ENCODE measurements at places on chromosomes 4 and X.
A peak's percentile ranks its signal among the peaks of the same experiment; 100 is the strongest.

DNA sequence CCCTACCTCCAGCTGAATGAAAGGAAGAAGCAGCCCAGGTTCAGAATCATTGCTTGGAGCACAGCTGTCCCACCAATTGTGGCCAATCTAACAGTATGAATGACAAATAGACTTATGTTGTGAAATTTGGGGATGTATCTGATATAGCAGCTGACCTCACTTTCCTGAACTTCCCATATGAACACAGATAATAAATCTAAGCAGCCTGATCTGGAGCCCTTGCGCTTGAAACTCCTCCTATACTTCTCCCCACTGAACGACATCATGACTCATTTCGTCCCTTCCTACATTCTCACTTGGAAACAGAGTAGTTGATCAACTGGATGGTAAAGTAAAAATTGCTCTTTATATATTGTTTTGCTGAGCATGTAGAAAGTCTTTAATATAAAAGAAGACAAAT, 24.2 kb upstream of the AMELX start:
- no peak for DNase-seq

DNA sequence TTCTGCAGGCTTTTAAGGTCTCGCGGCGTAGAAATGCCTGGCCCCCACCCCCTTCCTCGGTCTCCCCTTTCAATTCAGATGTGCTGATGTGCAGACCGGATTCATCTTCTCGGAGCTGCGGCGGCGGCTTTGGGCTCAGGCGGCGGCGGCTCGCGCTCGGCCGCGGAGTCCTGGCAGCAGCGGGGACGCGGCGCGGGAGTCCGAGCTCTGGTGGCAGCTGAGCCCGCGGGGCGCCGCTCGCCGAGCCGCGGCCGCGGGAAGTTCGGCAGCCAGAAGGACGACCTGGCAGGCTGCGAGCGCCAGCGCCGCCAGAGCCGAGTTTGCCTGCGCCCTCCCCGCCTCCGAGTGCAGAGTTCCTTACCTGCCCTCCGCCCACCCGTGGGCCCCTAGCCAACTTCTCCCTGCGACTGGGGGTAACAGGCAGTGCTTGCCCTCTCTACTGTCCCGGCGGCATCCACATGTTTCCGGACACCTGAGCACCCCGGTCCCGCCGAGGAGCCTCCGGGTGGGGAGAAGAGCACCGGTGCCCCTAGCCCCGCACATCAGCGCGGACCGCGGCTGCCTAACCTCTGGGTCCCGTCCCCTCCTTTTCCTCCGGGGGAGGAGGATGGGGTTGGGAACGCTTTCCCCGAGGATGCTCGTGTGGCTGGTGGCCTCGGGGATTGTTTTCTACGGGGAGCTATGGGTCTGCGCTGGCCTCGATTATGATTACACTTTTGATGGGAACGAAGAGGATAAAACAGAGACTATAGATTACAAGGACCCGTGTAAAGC, 448 bp downstream of the TLL1 start:
- peak; percentile 12 for DNase-seq

- DNase-seq, result no peak
Measured at GRCh38 chr4:154032914-154033313, 244.0 kb upstream of the SFRP2 start.

DNA sequence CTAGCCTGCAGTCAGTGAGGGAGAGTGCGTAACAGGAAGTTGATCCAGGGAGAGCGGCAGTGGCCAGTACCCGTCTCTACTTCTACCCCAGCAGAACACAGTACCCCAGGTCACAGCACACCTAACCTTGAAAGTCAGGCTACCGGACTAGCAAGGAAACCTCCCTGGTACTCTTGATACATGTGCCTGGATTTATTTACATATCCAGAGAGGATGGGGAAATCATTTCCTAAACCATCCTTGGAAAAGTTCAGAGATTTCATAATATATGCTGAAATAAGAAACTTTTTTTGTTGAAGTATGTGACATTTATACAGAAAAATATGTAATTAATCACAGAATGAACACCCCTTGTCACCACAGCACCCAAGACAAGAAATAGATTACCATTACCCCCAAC, 24.5 kb downstream of the PRIMPOL start:
- no peak for DNase-seq

DNA sequence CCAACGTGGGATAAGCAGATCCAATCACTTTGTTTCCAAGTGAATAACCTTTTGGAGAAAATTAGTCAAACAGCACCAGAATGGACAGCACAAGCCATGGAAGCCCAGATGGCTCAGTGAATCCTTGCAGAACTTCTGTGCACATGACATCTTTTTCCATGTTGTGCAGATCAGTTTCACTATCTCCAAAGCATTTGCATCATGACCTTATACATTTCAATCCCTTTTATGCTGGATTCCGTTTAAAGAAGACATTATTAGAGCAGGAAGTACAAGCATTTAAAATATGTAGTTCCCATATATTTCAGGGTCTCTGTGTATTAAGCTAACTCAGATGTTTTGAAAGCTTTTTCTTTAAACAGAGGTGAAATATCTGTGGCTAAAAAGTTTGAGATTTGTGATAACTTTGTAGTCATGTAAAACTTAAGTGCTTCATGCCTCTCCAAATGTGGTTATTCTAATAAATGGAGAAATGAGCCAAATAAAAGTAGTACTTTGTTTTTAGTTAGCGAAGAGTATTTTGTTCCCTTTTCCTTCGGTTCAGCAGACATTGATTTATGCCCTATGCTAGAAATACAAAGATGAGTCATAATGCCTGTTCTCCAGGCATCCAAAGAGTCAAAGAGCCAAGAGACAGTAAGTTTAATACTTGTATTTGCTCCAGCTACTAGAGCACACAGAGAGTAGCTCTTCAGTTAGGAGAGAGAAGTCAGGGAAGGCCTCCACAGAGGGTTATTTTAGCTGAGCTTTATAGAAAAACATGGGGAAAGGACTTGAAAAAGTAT, 39.0 kb downstream of the PLAC8 start:
- DNase-seq, result no peak

DNA sequence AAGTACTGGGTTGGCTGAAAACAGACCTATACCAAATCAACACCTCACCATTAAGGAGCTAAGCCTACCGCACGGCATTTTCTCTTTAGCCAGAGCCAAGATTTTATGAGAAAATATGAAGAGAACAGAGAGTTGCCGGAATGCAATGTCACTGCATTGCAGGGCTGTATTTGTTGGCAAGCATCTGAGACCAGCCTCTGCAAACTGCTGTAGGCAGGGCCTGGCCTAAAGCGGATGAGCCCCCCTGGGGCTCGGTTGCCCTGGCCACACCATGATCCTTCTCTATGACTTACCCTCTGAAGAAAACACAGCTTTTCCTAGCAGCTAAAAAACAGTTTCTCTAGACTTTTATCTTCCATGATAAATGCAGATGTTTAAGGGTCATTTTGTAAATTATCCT, 120.5 kb upstream of the SORBS2 start:
- DNase-seq, result no peak

GRCh38 chrX:103101299-103102042, 8.5 kb upstream of the NXF3 start:
- DNase-seq, result peak; percentile 22

- DNase-seq, result no peak
Measured at GRCh38 chr4:1329408-1330371, 17.3 kb upstream of the UVSSA start.

DNA sequence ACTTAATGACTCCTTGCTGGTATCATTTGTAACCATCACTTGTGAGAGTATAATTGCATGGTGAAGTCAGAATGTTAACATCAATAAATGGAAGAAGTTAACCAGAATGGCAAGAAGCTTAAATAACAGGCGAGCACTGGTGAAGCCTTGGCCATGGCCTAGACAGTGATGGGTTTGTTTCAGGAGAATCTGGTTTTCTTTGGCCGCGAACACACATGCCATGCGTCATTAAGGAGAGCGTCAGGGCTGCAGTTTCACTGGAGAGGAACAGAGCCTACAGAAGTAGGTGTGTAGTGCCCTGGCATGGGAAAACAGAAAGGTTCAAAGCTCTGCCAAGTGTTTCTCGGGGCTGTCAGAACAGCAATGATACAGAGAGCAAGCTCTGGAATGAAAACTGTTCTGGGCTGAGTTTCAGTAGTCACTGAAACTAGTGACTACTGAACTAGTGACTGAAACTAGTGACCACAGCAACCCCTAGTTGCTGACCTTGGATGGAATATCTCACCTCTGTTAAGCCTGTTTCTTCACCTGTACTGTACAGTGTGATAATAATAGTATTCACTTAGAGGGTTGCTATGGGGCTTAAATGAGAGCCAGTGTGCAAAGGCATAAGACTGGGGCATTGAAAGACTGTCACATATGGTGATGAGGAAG, 93.8 kb downstream of the C4orf51 start:
- no peak for DNase-seq

GRCh38 chr4:163535657-163536056, 41.2 kb downstream of the TMA16 start:
- DNase-seq, result no peak

DNA sequence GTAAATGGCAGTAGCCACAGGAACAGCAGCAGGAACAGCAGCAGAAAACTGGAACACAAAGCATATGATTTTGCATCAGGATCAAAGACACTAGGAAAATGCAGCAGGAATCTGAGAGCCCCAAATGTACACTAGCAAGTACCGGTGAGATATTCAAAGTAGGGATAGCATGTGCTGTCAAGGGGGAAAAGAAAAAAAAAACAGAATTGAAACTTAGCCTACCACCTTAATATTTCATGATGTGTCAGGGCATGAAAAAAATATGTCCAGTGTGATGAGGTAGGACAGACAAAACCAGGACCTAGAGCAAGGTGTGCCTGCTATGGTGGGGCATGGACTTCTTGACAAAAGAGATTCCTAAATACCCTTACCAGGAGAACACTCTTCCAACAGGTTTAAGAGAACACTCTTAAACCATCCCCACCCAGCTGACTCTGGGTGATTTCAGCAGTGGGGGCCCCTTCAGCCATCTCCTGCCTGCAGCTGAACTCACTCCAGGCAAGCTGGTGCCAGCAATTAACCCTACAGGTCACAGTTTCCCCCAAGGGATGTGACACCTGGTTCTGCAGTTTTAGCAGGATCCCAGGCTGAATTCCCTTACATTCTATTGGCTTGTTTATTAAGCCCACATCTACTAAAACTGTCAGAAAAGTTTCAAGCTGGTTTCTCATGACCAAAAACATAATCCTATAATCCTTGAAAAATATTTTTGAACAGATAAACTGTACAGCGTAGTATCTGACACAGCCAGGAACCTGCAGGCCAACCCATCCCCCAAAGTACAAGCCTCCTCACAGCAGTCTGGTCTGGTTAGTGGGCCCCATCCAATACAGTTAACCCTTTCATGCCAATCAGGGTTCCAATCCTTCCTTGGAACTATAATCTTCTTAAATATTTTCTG, 62.9 kb upstream of the FMR1 start:
- no peak for DNase-seq

DNA sequence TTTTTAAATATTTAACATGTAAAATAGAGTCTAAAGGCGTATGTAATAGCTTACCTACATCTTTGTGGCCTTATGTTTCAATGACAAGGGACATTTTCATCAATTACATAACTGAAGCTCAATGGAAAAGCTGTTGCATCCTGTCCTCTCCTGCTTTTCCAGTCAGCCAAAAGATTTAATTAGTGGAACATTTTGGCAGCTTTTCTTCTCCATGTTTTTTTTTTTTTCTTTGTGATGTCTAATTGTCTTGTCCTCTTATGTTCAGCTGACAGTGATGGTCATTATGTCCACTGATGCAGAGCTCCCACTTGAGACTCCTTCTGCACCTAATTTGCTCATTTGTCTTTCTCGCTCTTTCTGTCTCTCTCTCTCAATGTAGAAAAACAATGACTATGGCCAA, 422.2 kb downstream of the GABRG1 start:
- no peak for DNase-seq

DNA sequence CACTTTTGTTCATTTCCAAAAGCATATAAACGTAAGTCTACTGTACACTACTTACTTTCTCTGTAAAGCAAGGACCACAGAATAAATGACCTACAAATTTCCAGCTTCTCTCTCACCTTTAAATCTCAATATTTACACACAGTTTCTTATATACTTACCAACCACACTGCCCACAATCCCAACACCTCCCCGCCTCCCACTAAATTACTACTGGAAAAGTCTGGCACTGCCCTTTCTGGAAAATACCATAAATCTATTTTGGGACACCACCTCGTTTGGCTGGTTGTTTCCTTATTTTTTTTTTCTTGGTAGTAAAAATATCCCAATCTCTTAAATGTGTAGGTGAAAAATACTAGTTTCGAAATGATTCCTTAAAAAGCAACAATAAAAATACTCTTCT, 19.6 kb downstream of the FAT1 start:
- DNase-seq, result no peak

DNA sequence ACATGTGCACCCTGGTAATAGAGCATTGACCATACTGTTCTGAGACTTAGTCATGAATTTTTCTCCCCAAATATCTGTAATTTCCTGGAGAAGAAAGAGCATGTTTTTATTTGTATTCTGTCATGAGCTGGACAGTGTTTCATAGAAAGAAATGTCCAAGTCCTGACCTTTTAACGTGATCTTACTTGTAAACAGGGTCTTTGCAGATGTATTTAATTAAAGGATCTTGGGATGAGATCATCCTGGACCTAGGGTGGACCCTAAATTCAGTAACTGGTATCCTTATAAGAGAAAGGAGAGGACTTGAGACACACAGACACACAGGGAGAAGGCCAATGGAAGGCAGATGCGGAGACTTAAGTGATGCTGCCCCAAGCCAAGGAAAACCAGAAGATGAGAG, 3.6 kb downstream of the ADGRA3 start:
- DNase-seq, result no peak

DNA sequence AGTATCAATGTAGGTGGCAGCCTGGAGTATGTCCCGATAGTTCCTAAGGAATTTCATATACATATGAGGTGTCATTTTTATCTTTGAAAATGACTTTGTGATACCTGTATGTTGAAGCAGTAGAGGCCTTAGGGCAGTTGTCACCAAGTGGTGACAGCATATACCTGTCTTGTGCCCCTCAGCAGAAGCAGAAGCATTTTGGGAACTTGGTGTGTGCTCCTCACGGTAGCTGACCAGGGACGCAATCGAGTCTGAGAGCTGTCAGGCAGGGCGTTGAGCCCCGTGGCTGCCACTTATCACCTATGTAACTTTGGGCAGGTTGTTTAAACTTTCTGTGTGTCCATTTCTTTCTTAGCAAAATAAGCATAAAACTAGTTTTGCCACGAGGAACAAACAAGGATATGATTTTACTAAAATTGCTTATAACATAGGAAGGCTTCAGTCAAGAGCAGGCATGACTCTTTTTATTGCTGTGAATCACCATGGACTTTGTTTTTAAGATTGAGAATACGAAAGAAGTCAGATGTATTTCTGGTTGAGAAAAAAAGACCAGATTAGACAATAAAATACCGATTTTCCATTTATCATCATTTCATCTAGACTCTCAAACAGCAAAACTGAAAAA, 161.5 kb downstream of the CPE start:
- no peak for DNase-seq

GRCh38 chr4:78293821-78294301, 236.7 kb downstream of the FRAS1 start:
- no peak for DNase-seq

DNA sequence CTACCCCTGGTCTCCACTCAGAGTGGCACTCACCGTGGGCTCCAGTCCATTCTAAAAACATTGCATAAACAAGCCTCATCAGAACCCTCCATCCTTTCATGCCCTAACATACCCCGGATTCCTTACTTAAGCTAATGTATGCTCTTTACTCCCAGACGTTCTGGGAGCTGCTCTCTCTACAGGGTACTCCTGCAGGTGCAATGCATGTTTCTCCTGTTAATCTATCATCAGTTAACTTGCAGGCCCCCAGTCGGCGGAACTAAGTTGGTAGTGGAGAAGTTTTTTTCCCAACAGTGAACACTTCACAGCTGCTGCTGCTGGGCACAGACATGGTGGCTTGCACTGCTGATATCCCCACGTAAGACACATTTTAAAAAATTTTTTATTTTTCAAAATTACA, 161.6 kb upstream of the FAT1 start:
- no peak for DNase-seq
